CD4-positive, CD25-positive, alpha-beta regulatory T cell (primary cell): ENCODE measurements at places on chromosomes 6 and 20. TPM values are rescaled to one million over a fixed set of nuclear protein-coding genes. Genes with fewer than 3 reads are reported as not detected.

DNA sequence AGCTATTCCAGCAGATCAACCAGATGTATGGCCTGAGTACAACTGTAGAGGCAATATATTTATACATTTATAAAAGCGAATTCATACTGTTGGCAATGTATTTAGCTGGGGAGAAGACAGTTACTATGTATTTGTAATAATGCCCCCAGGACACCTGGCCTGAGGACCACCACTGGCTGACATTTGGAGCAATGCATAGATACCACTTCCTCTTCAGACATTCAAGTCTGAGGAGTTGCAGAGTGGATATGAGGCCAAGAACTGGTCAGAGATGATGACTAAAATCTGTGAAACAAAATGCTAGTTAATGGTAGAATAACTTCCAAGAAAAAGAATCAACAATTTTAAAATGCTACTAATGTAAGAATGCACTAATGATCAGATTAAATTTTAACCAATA is 462.3 kb downstream of the CDC5L start:
- DNase-seq: no peak

- DNase-seq: no peak
Measured at GRCh38 chr6:4971851-4972250, 32.0 kb downstream of the RPP40 start.

DNA sequence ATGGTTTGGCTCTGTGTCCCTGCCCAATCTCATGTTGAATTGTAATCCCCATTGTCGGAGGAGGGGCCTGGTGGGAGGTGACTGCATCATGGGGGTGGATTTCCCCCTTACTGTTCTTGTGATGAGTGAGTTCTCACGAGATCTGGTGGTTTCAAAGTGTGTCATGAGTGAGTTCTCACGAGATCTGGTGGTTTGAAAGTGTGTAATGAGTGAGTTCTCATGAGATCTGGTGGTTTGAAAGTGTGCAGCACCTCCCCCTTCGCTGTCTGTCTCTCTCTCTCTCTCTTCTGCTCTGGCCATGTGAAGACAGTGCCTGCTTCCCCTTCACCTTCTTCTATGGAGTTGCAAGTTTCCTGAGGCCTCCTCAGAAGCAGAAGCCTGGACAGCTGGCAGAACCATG is 87.6 kb downstream of the MYLK4 start:
- DNase-seq: no peak

Gene STX11
- total RNA-seq: 30.1 TPM

Gene WFDC12
- not detected for total RNA-seq

Gene EDN1
- total RNA-seq: 1.1 TPM

DNA sequence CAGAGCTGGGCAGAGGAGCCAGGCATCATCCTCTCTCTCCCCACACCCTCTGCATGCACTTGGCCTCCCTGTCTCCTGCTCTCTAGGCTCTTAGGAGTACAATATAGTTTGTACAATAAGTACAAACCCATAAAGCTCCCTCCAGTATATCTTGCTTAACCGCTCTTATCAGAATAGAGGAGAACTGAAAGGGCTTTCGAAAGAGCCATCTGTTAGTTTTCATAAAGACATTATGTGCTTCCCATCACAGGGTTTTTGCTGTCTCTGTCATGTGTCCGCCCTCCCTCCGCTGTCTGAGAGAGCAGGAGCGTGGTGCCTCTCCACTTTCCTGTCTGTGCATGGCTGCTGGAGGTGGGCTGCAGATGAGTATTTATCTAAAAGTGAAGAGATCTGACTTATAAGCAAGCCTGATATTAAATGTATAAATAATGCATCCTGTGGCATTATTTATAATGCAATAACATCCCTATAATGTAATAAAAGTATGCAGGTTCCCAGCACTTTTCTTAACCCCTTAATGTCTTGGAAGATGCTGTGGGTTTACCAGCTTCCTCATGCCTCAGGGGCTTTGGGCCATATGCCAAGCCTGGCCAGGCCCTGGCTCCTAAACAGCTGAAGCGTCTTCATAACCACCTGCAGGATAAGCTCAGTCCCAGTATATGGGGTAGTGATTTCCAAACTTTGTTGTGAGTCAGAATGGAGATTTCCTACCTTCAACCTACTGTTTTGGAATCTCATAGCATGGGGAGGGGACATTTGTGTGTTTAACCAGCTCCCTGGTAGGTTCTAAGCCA is 297.1 kb downstream of the DHX35 start:
- no peak for DNase-seq

Gene EEF1A1
- 10,044 TPM for total RNA-seq

Gene SPEF1
- not detected for total RNA-seq

DNA sequence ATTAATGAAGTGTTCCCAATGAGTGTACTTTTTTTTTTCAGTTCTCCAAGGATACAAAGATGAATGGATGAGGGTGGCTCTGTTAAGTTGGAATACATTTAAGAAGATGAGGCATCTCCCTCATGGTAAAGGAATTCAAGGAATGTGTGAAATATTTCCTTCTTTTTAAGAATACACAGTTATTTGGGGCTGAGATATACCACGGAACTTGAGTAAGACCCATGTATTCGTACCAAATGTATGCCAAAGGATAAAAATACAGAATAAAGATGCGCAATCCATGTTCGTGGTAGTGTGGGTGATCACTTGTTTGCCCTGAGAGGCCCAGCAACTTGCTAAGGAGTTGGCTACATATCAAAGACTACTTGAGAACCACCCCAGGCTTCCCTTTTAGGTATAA is 164.2 kb upstream of the TCF21 start:
- no peak for DNase-seq

- no peak for DNase-seq
Measured at GRCh38 chr6:93293872-93294271, 125.5 kb downstream of the EPHA7 start.

GRCh38 chr6:14883921-14884320 is 361.9 kb upstream of the JARID2 start:
- no peak for DNase-seq

Gene CDH22
- not detected for total RNA-seq

- DNase-seq: no peak
Measured at GRCh38 chr6:127458817-127459216, 372 bp downstream of the KIAA0408 start.

- no peak for DNase-seq
Measured at GRCh38 chr6:154800338-154800737, 67.1 kb downstream of the SCAF8 start.

- DNase-seq: no peak
Measured at GRCh38 chr6:155253337-155253736, 10.5 kb upstream of the CLDN20 start.

Gene EYA2
- not detected for total RNA-seq

DNA sequence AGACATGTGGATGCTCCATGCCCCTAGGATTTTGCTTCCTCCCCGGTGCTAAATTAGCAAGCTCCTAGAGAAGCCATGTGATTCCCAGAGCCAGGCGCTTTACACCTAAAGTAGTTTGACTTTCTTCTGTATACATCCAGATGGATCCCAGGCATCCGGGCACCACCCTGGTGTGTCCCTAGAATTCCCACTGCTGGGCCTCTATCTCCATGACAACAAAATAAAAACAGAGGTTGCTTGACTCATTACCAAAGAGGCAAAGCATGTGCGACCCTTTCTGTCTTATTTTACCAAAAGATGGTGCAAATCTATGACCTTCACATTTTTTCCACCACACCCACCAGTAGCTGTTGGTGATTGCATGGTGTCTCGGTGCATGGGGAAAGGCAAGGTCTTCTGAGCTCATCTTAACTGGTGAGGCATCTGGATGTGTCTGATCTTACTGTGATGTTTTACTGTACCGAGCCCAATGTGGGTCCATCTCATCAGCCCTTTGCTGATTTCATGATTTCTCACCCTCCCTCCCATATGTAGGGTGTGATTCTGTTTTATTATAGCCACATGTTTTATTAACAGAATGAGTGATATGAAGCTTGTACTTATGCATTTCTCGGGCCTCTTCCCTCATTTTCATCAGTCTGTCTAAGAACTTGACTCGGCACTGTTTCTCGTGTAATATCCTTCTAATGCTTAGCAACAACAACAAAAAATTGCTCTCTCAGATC is 27.4 kb upstream of the VAPB start:
- DNase-seq: no peak

GRCh38 chr20:62550087-62550632 is 74.4 kb upstream of the GATA5 start:
- no peak for DNase-seq

DNA sequence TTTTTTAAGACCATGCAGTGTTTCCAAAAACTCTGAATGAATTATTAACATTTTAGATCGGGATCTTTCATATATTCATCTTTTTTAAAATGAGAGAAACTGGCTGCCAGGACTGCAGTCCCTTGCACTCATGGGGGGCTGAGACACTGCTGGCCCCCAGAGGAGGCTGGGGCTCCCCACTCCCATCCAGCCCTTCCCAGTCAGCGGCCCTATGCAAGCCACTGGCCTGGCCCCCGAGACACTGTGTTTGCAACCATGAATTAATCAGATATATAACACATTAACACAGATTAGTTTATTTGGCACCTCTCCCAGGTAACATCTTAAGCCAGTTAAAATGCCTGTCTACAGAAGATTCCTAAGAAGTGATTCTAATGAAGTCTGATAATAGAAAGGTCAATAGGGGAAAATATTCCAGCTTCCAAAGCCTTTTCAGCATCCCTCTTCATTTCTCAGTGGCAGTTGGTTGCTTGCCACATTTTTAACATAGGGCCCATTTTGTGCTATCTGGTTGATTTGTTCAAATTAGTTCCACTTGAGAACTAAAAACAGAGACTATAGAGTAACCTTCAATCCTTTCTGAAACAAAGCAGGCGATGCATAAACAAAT is 184.4 kb upstream of the FBXL4 start:
- DNase-seq: no peak

Gene TMEM30A
- 32.5 TPM for total RNA-seq

GRCh38 chr20:59993736-59994430 is 35.7 kb downstream of the CDH26 start:
- no peak for DNase-seq

DNA sequence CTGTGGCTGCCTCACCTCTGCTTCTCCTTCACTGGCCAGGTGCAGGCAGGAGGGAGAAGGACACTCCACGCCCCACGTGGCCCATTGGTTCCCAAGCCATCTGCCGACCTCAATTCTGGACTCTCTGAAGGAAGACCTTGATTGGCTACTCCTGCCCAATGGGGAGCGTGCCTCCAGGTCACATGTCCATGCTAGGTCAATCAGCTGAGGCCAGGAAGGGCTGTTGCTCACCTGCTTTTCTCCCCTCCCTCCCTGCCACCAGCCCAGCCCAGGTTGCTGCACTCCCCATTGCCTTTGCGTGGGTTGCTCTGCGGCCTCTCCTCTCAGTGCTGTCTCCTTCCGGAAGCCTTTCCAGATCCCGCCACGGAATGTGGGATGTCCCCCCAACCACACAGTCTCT is 21.9 kb upstream of the CDH4 start:
- no peak for DNase-seq

Gene COX4I2
- not detected for total RNA-seq

DNA sequence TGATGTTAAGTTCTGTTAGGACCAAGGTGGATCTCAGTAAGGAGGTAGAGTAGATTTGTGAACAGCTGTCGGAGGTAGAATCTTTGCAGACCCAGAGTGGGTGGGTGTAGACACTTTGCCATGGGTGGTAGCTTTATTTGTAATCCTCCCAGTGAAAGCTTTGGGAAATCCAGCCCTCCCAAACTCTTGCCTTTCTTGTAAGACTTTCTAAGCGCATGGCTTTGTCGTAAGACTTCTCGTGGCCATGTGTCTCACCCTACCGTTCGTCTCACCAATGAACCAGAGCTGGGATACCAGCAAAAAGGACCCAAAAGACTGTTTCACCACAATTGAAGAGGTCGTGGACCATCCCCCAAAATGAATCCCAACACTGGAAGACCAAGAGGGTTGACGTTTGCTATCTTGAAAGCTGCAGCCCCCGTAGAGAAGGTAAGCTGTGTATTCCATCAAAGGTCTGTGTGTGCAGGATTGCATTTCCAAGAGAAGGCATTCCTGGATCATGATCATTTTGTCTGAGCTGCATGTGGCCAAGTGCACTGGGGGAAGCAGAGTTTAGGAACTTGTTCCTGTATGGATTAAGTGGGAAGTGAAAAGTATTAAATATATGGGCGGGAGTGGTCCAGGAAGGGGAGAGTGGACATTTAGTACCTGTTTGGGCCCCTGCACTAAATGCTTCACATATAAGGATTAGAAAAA is 5.8 kb upstream of the TMEM14A start:
- DNase-seq: no peak

DNA sequence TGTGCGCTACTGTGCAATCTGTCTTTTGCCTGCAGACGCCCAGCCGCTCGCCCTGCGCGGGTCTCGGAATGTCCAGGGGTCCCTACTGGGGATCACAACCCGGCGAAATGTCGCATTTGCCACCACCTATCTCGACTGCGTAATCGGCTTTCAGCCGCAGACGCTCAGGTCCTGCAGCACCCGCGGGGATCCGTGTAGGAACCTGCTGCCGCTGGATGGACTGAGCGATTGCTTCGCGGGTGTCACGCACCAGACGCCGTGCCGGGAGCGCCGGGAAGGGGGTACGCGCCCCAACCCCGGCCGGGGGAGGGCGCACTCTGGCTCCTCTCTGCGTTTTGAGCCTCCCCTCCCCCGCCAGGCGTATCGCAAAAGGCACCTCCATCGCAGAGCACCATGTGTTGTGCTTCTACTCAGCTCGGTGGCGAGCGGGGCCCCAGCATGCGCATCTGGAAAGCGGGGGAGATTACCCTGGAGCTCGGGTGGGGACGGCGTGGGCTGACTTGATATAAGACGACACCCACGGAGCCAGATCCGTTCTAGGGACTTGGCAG is 747 bp upstream of the PTPRA start:
- DNase-seq: peak; percentile 81

DNA sequence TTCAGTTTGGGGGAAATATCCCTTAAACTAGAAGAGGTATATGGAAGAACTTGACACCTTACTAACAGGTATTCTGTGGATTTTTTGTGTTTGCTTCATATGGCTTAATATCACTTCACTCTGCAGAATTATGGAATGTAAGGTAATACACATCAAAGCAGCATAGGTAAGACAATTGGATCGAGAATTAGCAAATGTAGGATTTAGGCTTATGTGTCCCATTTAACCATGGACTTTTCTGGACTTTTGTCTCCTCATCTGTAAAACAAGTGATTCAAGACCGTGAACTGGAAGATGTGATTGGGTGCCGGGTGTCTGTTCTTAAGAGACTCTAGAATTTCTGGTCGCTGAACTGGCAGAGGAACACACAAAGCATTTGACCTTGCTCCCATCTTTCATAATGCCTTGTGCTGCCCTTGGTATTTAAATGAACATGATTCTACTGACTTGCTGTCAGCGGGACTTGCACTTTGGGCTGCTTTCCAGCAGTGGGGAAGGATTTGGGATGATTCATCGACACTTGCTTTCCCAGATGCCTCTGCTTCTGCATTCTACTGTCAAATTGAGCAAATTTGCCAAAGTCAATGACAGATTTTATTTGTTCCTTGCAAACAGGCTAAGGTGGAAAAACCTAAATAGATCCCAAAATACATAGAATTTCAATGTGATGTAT is 199.8 kb downstream of the PLCB1 start:
- no peak for DNase-seq

- DNase-seq: no peak
Measured at GRCh38 chr6:19602434-19603013, 234.6 kb upstream of the ID4 start.

Gene EYS
- not detected for total RNA-seq
